ENCODE measurements at places on chromosomes 12 and 14. TPM values are rescaled to one million over a fixed set of nuclear protein-coding genes. Genes with fewer than 3 reads are reported as not detected.

MARK3 gene
- 93.7 TPM for total RNA-seq

SIRT4 gene
- total RNA-seq = 2.5 TPM

ACTR10 gene
- 43.1 TPM for total RNA-seq

DNA sequence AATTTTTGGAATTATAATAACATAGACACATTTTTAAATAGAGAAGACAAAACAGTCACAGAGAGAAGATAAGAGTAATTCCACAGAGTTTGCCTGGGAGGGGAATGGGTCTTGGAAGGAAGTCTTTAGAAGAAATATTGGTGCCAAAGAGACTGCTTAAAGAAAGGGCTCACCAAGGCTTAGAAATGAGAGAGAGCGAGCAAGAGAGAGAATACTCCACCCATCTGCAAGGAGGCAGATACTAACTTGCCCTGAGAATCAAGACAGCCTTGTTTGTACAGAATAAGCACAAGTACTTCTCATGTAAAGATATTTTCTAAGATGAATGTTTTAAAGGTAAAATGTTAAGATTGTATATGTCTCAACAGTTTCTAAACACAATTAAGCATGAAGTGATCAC is 165.5 kb downstream of the SLC38A4 start:
- peak; percentile 56 for DNase-seq

- no peak for DNase-seq
These were observed 301.3 kb upstream of the STXBP6 start for GRCh38 chr14:25351269-25351668.
